Stimulated activated CD4-positive, alpha-beta T cell treated with anti-CD3 and anti-CD28 coated beads, Interleukin-1b, Interleukin-23, amount 100 ng/mL, for 48 hours (primary cell): ENCODE measurements at places on chromosomes 12 and 14.

- DNase-seq = no peak
Observed at GRCh38 chr12:83666690-83667089, 980.0 kb downstream of the TMTC2 start.

DNA sequence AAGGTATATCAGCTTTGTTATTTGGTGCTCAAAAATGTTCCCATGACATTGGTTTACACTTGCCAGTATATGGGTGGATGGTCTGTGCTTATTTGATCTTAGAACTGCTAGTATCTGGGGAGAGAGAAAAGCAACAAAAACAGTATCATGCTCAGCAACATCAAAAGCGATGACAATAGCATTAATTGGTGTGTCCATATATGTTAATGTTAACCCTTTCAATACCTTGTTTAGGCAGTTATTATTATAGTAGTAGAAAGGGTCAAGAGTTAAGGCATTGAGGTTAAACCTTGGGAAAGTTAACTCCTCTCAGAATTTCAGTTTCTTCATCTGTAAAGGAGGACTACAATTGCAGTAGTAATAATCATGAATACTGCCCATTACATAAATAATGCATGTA lies 37.4 kb upstream of the SLC38A2 start:
- DNase-seq = no peak

DNA sequence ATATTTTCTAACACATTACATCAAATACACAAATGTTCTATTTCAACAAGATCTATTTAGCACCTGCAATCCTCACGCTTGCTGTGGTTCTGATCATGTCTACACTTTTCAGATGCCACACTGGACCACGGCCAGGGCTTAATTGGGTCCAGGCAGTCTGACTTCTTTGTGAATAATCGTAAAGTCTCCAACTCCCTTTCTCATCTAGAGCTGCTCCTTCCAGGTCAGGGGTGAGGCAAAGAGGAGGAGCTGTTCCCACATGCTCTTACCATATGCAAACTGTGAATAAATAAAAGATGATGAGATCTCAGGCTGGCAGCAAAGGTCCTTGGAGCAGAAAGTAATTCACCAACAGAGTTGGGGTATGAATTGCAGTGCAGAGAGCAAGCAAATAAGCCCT lies 316.6 kb downstream of the GLT1D1 start:
- no peak for DNase-seq

- peak; percentile 52 for DNase-seq
Observed at GRCh38 chr12:51886021-51886710, 1.7 kb upstream of the ANKRD33 start.

- DNase-seq = no peak
Observed at GRCh38 chr12:66541426-66541825, 137.4 kb downstream of the GRIP1 start.

DNA sequence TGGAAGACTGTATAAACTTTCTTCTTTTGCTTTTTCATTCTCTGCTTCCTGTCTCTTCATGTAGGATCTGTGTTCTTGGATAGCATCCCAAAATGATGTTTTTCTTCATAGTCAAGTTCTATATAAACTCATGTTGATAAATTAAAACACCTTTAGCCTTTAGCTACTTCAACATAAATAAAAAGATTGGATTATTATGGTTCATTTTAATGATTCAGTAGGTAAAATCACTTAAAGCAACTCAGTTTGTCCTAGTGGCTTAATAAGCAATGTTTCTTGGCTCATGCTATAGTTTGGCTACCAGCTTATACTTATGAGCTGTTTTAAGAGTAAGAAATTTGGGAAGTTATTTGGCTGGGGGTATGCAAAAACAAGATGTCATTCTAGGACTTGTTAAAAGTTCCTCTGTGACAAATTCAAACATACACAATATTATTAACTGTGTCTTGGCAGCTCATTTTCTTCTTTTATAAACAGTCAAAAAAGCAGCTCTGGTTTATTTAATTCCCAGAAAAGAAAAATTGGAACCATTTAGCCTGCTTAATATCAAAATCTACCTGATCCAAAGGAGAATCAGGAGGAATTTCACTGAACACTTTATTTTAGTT lies 111.4 kb downstream of the TMTC3 start:
- DNase-seq = no peak

DNA sequence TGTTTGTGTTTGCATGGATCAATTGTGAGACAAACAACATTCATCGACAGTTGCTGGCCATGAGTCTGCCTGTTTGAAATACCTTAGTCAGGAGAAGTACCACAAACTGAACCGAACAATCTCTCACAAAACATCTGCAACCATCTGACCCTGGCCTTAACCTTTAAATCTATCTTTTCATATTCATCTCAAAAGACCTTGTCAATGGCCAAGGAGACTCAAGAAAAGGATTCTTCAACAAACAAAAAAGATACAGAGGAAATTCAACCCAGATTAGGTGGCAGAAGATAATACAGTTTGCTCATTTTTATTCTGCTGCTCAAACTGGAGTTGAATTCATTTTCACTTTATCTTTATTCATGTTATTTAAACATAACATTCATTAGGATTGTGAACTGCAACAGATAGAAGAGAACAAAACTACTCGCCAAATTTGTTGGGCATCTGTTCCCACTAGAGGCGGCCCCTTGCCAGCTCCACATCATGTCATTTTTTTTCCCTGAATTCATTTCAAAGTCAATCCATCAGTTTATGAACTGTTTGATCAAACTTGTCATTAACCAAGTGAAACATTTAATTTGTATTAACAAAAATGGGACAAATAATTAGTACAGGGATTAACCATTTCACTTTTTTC lies 152.3 kb upstream of the OTX2 start:
- no peak for DNase-seq

GRCh38 chr12:109264095-109264942 lies 44.8 kb downstream of the FOXN4 start:
- peak; percentile 56 for DNase-seq

DNA sequence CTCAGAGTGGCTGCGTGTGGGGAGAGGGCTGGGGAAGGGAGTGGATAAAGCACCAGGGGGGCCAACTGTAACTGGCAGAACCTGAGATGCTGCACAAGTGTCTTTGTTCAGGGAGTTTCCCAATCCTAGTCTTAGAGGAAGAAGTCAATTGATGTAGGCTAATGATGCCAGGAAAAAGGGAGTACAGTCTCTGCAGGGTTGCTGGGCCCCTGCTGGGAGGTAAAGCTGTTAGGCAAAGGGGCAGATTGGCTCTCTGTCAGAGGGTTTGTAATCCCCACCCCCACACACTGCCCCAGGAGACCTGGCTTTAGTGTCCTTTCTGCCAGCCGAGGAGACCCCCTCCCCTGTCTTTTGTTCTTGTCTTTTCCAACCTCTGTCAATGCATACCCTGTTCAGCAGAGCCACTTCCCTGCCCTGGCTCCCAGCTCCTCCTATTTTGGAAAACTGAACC lies 178.4 kb downstream of the KCNA5 start:
- DNase-seq = no peak

GRCh38 chr12:94235848-94236247 lies 87.5 kb downstream of the PLXNC1 start:
- DNase-seq = no peak

DNA sequence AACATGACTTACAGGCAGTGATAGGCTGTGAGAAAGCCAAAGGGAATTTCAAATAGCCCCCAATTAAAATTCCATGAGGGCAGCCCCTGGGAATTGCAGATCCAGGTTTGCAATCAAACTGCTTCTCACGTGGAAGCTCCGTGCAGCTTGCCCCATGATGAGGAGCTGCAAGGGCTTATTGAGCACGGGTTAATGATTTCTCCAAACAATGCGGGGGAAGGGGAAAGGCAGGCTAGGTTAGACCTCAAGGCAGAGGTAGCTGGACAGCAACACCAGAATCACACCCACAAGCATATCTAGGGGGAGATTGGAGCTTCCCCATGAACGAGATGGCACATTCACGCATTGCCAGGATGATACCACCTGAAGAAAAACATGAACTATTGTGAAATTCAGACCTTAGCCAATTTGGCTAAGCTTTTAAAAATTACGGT lies 5.0 kb upstream of the DUSP6 start:
- no peak for DNase-seq

DNA sequence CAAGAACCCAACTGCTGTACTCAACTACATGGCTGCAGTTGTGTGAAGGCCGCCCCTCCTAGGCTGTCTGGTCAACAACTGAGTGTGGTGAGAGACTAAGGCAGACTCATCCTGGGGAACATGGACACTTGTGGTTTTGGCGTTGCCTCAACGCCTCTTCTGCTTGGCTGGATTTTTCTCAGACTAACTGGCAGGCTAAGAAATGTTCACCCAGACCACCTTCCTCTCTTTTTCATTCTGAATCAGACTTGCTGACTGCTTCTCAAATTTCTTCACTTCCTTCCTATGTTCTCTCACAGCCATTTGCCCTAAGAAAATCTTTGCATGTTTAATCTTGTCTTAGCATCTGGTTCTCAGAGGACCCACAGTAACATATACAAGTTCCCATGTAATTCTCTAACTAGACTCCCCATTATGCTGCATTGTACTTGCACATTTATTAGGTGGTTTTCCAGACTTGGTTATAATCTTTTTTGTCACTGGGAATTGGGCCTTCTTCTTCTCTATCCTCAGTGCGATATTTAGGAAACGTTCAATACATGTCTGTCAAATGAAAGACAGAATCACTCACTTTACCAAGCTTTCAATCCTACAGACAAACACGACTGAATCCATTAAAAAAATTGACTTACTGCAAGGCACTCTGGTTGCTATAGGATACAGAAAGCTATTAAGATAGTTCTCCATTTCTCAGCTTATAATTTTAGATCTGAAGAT lies 327.6 kb downstream of the CCER1 start:
- DNase-seq = no peak

DNA sequence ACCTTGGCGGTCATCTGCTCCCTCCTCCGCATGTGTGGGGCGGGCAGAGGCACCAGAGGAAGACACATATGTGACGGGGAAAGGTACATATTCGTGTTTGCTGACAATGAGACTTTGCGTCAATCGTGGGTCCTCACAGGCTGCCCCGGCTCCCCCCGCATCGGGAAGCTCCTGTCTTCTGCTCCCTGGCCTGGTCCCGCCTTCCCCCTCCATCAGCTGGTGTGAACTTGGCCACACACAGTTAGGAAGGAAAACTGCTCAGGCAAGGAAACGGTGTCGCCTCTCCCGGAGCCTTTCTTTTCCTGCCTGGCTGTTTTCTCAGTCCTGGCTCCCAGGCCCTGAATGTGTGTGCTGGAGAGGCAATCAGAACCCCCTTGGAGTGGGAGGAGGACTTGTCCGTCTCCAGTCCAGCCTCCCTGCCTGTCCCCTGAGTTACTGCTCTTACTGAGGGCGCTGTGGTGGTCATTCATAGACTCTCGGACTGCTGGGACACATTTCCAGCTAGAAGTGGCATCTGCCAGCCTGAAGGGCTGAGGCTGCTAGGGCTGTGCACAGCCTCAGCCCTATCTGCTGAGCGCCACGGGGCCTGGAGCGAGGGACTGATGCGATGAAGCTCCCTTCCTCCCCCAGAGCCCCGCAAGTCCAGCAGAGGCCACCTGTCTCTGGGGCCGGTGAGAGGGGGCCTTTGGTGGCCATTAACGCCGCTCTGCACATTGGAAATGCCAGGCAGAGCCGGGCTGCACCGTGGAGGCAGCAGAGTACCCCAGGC lies 44.2 kb upstream of the TSPAN9 start:
- DNase-seq = no peak

DNA sequence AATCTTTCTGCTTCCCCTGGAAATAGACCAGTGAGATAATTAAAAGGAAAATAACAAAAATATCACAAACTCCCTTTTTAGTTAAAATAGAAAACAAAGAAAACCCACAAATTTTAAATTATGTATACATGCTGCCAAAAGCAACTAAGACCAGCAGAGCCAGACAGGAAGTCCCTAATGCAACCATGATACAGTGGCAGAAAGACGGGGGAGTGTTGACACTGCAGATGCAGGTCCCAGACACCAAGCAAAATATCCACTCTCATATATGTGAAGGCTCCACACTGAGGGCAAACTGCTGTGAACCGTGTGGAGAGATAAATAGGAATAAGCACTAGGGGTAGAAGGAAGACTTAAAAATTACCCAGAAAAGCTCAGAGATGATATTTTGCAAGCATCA lies 401.0 kb downstream of the BTG1 start:
- DNase-seq = no peak

DNA sequence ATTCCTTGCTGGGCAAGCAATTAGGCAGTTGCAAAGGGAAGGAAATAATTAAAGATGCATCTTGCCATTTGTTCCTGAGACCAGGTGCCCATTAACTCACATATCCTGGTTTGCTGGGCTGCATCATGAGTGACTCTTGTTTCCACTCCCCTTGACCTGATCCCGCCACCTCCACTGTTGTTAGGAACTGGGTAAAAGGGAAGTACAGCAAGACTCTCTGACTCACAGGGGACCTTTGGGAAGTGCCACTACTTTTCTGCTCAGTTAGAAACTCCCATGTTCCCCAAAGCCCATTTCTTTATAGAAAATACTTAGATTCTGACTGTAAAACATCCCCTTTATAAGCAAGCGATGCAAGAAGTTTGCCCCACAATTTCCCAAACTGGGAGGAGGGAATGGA lies 186.0 kb upstream of the BCL2L14 start:
- DNase-seq = no peak

GRCh38 chr14:38745861-38746260 lies 357.2 kb downstream of the SEC23A start:
- DNase-seq = no peak

GRCh38 chr14:76773188-76773885 lies 12.1 kb downstream of the VASH1 start:
- no peak for DNase-seq

DNA sequence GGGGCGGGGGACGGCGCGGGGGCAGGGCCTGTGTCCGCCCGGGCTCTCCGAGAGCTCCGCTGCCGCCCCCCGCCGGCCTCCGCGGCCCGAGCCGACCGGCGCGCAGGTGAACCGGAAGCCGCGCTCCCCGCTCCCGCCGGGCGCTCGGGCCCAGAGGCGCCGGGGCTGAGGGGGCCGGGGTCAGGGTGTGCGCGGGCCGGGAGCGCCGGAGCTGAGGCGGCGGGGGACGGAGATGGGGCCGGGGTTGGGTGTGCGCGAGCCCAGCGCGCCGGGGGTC lies 431 bp downstream of the HIP1R start:
- DNase-seq = no peak

GRCh38 chr12:13340149-13340548 lies 143.6 kb downstream of the EMP1 start:
- no peak for DNase-seq

- no peak for DNase-seq
Observed at GRCh38 chr12:105916760-105917039, 222.1 kb downstream of the NUAK1 start.
